ENCODE measurements at places on chromosomes 5 and 9.

DNA sequence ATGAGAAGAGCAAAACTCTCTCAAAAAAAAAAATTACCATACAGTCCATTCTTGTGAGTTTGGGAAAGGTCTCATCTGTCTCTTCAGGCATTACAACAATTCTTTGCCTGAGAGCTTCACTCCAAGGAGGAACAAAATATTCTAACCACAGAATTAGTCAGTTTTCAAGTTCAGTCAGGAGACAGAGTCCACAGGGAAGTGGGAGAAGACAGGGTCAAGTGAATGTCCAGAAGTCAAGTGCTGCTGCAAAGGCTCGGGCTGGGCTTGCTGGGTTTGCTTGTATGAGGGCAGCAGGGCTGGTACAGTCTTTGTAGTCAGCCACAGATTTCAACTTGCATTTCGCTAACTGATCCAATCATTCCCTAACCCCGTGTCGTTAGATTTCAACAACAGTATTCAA, 17.6 kb upstream of the HEXB start:
- DNase-seq, result no peak

- DNase-seq, result no peak
These were observed 790.1 kb downstream of the EFNA5 start for GRCh38 chr5:106880656-106881055.

GRCh38 chr5:178123094-178123965, 7.5 kb upstream of the RMND5B start:
- DNase-seq, result no peak

GRCh38 chr5:145887976-145888574, 15.3 kb upstream of the GRXCR2 start:
- DNase-seq, result no peak

DNA sequence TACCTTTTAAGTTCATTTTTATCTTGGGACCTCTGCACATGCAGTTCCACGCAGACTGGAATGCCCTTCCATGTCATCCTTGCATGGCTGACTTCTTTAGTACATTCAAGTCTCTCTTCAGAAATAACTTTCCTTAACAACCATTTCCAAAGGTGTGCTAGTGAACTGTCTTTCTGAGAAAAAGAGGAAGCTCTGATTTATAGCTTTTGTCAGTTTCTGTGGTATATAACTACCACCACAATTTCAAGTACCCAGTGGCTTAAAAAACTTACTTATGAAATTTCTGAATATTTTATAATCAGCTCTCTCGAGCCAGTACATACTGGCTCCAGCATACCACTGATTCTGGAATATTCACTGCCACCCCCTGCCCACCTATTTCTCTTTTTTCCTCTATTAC, 1613.8 kb downstream of the MAT2B start:
- DNase-seq, result no peak

GRCh38 chr5:171562822-171563221, 143.4 kb downstream of the FGF18 start:
- no peak for DNase-seq

All from activated T-helper 1 cell treated with anti-CD3 and anti-CD28 coated beads, Interleukin-12 subunit alpha, Interleukin-12 subunit beta, Interleukin-2, Interleukin-4 antibody, amounts not matched to agents 30 ng/mL and 10 ng/mL and 1 ng/mL, durations not matched to agents 14 hours and 24 hours and 36 hours (primary cell).